ENCODE measurements at places on chromosomes 5 and 9.

DNA sequence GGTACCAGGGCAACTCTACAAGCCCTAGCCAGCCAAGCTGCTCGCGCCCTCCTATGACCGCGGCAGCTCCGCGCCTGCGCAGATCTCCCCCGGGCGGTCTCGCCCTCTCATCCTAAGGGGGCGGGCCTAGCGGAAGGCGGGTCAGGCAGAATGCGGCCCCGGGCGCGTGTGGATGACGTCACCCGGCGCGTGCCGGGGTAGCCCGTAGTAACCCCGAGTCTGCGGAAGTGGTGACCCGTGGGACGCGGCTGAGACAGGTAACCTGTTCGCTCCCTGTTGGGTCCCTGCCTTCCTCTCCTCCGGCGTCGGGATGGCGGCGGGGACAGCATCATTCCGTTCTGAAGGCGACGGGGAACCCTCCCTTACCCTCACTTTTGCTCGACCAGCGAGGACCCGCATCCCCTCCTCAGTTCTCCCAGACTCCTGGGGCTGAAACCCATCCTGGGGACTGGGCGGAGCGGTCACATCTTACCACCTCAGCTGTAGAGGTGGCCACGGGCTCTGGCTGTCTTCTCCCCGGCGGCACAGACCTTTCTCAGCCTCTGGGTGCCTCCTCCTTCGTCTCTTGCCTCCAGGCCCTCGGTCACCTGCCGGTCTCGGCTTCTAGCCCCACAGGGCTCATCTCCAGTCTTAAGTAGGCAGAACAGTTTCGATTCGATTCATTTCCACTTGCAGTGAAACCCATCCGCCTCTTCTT lies at the start of gene AOPEP:
TSS of gene AOPEP (plus strand) at position 205 of the 697 bp plus-strand sequence. CDS start 33,085 bp downstream, outside the sequence.
- DNase-seq, result peak; percentile 71

GRCh38 chr5:139133282-139133681 lies 64.9 kb downstream of the SIL1 start:
- no peak for DNase-seq

- no peak for DNase-seq
Observed at GRCh38 chr5:125083981-125084380, 337.5 kb upstream of the ZNF608 start.

DNA sequence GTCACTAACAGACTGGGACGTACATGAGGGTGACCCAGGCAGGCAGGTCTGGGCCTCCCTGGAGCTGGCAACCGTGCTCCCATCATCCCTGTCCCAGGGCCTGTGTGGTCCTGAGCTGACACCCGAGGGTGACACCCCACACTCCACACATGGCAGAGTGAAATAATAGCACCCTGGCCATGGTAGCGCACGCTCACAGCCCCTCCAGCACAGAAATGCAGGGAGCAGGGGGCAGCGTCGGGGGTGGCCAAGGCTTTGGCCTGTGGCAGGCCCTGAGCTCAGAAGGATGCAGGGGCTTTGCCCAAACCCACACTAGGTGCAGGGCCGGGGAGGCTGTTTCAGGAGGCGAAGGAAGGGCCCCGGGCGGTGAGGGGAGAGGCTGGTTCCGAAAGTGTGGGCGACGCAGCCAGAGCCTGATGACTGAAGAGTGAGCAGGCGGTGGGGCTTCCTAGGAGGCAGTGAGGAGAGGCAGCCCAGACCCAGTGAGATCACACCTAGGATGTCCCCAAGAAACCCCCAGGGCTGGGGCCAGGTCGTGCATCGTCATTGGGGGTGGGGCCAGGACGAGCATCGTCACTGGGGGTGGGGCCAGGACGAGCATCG lies 12.9 kb downstream of the OR2V2 start:
- no peak for DNase-seq

DNA sequence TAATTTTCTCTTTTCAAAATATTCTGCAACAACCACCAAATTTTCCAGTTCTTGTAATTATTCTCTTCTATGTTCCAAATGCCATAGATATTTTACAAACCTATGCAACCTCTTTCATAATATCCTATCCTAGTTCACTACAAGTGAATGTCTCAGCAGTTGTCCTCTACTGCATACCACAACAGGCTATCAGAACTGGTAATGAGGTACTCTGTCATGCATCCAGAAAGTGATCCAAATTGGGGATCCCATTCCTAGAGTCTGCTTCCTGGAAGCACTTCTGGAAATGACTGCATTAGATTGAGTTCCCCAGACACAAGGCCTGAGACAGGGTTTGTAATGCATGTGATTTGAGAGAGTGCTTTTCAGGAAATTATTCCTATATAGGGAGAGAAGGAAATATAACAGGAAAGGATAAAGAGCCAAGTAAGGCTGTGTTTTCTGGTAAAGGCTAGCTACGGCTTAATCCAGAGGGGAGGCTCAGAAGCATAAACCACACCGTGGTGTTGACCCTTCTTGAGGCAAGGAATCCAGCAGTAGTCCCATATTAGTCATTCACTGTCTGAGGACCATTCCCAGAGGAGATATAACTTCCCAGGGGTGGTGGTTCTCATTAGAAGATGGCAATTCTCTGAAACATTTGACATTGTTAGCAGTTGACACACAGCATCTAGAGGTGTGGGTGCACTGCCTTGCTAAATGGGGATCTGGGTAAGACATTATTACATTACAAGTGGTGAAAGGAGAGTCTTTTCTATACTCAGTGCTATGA lies 80.3 kb upstream of the FST start:
- no peak for DNase-seq

- no peak for DNase-seq
Observed at GRCh38 chr5:172779691-172780341, 8.8 kb upstream of the DUSP1 start.

- no peak for DNase-seq
Observed at GRCh38 chr5:83488821-83489220, 17.3 kb downstream of the VCAN start.

- DNase-seq, result no peak
Observed at GRCh38 chr5:140324617-140325241, 21.7 kb downstream of the HBEGF start.

GRCh38 chr5:16061163-16061562 lies 118.4 kb downstream of the MARCHF11 start:
- DNase-seq, result no peak

GRCh38 chr5:134132372-134133187 lies 18.1 kb downstream of the TCF7 start:
- no peak for DNase-seq

DNA sequence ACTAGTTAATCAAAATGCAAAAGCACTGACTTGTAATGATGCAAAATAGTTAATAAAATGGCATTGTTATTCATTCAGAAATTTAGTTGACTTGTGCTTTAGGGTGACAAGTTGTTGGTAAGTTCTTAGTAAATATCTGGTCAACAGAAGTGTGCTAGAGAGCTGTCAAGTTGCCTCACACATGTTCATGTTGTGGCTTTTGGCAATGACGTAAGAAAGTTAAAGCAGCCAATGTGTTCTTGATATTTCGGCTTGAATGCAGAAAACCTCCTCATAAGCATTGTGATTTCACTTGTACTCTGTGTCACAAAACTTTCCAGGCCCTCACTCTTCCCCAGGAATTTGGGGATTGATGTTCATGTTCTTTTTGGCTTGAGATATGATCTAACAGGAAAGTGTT lies 626.7 kb downstream of the PRR16 start:
- no peak for DNase-seq

DNA sequence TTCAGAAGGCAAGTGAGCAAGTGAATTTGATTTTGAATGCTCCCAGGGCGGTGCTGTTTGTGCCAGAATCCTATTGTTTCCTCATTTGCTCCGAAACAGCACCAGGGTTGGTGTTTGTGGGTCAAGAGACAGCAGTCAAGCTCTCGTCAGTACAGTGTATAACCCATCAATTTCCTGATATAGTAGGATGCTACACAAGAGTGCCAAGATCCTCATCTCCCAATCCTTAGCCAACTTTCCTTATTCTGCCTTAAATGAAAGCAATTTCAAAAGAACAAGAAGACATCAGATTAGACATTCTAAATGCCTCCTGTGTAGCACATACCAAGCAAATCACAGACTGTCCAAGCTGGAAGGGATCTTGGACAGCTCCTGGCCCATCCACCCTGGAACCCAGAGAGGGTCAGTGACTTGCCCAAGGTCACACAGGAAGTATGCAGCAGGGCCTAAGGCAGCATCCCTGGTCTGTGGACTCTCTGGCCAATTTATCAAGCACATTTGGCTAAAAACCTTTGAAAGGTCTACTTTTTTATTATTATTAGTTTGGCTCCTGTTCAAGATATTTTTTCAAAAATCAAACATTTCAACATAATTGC lies 4.5 kb downstream of the WHRN start:
- DNase-seq, result no peak

GRCh38 chr9:2018162-2018643 lies 3.1 kb downstream of the SMARCA2 start:
- no peak for DNase-seq

DNA sequence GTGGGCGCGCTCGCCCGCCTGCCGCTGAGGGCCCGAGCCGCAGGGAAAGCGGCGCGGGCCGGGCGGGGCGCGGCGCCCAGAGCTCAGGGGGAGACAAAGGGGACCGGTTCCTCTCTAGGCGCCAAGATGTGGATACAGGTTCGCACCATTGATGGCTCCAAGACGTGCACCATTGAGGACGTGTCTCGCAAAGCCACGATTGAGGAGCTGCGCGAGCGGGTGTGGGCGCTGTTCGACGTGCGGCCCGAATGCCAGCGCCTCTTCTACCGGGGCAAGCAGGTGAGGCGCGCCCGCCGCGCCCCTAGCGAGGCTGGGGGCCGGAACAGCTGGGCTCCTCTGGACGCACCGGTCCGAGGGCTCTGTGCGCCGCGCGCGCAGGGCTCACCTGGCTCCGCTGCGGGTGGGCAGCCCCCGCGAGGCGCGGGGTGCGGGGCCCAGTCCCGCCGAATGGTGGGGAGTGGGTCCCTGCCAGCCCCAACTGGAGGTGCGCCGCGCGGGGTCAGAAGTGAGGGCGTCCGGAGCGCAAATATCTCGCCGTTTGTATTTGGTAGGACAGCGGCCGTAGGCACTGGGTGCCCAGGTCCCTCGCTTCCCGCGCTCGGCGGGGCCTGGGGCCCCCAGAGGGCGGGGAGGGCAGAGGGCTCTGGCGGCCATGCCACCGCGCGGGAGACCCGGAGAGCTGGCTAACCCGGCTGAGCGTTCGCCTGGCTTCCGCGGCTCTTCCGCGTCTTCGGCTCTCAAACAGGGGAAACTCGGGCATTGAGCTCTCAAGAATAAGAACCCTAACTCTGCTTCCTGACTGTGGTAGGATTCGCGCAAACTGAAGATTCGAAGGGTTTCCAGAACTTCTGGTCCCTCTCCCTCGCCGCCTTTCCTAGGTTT lies 607 bp downstream of the UHRF2 start:
- DNase-seq, result no peak

DNA sequence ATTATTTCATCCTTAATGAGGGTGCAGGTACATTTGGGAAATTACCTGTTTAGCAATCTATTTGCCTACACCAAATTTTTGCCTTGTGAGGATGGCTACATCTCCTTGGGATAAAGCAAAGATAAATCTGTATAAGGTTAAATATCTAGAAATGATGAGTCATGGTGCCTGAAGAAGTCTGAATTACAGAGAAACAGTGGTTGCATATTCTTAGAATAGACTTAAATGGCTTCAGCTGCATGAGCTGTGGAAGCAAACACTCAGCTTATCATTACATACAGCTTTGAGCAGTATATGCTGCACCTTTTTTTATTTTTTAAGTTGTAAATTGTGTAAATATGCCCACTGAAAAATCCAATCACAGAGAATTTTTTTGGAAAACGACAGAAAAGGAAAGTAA lies 153.5 kb downstream of the RAPGEF6 start:
- DNase-seq, result no peak

DNA sequence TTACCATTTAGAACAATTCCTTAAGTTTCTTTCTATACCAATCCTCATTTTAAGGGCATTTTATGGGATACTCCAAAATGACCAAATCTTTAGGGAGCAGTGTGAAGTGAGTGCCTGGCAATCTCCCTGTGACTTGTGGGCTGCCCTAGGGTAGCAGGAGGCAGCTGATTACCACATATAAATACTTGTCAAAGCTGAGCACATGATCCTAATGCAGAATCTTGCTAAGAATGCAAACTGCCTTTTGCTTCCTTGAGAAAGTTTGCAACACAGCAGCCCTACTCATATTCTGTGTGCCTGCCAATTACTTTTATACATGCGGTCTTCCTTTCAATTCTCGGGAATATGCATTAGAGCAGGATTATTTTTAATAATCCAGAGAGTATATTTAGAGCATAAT lies 18.2 kb upstream of the NREP start:
- no peak for DNase-seq

GRCh38 chr5:68033961-68034571 lies 181.5 kb upstream of the PIK3R1 start:
- no peak for DNase-seq

DNA sequence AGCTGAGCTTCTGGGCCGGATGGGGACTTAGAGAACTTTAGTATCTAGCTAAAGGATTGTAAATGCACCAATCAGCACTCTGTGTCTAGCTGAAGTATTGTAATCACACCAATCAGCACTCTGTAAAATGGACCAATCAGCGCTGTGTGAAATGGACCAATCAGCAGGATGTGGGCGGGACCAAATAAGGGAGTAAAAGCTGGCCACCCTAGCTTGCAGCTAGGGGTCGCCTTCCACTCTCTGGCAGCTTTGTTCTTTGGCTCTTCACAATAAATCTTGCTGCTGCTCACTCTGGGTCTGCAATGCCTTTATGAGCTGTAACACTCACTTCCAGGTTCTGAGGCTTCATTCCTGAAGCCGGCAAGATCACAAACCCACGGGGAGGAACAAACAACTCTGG lies 354.0 kb downstream of the PRR16 start:
- no peak for DNase-seq

DNA sequence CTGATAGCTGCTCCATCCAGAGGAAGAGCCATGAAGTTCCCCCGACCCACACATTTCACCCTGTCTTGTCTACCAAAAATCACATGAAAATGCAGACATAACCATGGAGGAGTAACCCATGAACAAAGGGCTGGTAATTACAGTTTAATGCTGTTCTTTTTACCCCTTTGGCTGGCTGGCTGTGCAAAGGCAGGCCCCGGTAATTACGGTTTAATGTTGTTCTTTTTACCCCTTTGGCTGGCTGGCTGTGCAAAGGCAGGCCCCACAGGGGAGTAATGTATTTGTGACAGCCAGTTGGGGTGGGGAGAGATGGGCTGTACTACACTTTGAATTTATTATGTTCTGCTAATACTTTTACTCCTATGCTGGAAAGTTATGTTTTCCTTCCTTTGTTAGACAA lies 41.7 kb downstream of the PIK3R1 start:
- DNase-seq, result no peak

- no peak for DNase-seq
Observed at GRCh38 chr5:122701640-122702523, 73.0 kb upstream of the SNX2 start.

- no peak for DNase-seq
Observed at GRCh38 chr5:115329475-115329874, 33.0 kb upstream of the CCDC112 start.

DNA sequence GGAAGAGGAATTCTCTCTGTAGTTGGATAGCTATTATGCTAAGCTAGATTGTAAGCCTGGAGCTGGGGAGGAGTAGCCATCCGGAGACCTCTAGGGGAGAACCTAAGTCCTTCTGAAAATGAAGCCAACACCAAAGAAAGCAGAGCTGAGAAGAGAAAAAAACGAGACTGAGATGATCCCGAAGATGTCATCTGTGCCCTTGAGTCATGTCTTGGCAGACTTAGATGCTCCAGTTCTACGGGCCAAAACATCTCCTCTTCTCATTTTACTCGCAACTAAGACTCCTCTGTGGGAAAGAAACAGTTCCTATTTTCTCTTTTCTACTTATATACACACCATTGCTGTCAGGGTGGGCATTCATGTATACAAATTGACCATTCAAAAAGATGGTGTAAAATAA lies 34.3 kb upstream of the ADCY2 start:
- DNase-seq, result no peak

- DNase-seq, result no peak
Observed at GRCh38 chr9:25917731-25918362, 239.6 kb upstream of the TUSC1 start.
